ENCODE measurements at places on chromosomes 3 and 15.

GRCh38 chr15:51223771-51224229, 114.6 kb downstream of the CYP19A1 start:
- peak; percentile 49 for DNase-seq

DNA sequence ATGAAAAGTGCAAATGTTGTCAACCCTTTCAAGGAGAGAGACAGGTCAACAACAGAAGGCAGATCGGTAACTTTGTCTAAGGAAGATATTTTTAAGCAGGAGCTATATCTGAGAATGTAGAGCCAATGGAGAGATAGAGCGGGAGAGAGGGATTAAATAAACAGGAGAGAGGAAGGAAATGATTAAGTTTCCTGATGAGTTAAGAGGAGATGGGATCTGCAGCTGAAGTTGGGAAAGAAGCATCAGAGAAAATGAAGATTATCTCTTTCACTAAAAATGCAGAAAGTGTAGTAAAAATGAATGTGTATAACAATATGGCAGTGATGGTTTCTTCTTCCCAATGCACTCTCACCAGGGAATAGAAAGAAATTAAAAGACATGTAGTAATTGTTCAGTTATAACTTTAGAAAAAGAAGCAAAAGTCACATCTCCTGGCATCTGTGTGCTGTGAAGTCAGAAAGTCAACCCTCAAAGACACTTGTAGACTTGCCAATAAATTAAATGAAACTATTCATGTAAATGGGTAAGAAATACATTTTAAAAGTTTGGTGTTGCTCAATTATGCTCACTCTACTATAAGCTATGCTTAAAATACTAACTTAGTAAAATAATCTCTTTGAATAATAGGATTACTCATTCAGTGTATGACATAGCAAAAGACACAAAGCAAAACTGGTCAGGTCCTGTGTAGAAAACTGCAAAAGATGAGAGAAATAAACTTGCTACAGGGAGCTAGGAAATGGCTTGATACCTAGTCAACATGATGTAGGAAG, 264.6 kb downstream of the ZIC4 start:
- DNase-seq = no peak

DNA sequence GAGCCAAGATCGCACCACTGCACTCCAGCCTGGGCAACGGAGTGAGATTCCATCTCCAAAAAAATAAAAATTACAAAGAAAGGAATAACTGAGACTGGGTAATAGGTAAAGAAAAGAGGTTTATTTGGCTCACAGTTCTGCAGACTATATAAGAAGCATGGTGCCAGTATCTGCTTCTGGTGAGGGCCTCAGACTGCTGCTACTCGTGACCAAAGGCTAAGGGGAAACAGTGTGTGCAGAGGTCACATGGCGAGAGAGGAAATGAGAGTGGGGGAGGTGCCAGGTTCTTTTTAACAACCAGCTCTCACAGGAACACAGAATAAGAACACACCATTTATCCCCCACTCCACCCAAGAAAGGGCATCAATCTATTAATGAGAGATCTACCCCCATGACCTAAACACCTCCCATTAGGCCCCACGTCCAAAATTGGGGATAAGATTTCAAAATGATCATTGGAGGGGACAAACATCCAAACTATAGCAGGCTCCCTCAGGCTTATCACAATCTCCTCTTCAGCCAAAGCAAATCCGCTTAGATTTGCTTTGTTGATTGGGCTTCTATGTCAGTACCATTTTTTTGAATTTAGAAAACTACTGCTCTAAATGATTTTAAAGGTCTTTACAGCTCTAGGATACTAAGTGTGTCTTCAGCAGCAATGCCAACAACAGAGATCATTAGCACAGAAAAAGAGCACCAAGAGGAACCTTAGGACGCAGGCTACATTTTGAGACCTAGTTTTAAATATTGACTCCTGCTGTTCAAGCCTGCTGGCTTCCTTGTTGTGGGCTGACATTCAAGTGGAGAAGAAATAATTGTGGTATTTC, 84.2 kb upstream of the TBL1XR1 start:
- DNase-seq = no peak

DNA sequence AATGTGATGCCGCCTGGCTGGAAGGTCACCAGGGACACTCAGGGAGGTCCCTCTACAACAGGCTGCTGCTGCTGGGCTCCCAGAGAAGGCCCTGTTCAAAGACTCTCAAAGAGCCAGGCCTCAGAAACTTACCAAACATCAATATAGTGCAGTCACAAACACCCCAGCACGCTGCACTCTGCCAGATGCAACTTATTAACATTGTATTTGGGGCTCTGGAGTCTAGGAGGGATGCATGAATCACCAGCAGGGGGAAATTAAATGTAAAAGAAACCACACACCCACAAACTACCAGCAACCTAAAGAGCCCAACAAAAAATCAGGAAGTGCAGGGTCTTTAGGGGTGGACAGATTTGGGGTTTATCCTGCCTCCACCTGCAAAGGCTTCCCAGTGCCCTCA, 74.6 kb upstream of the SPATA12 start:
- DNase-seq = no peak

GRCh38 chr15:92869263-92869940, 30.7 kb upstream of the CHD2 start:
- no peak for DNase-seq

DNA sequence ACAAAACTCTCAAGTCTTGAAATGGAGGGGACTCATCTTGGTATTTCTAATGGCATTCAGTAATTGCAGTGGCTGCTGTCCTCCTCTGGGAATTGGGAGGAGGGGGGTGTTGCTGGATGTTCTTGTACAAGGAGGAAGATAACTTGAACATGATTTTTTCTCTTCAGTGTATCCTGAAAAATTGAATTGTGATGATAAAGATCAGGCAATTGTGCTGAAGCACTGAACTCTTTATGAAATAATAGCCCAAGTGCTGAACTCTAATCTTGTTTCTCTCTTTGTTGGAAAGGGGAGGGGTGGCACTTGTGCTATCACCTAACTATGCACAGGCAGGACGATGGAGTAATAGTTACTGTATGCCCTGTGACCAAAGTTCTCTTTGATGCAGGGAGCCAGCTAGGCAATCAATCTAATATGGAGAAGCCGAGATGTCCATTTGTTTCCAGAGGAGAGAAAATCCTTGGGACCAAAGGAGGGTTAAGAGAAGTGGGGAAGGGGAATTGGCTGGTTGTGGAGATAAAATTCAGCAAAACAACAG, 68.1 kb upstream of the ATP2C1 start:
- no peak for DNase-seq

- DNase-seq = no peak
Measured at GRCh38 chr3:142875583-142876207, 13.2 kb downstream of the PCOLCE2 start.

- DNase-seq = peak; percentile 46
Measured at GRCh38 chr15:101046826-101047225, 127.7 kb downstream of the LRRK1 start.

GRCh38 chr15:83873966-83874365, 220.0 kb downstream of the ADAMTSL3 start:
- DNase-seq = no peak

GRCh38 chr3:29972320-29972993, 633.9 kb upstream of the TGFBR2 start:
- DNase-seq = no peak
